ENCODE measurements at places on chromosomes 6 and 20.
A peak's percentile ranks its signal among the peaks of the same experiment; 100 is the strongest.

DNA sequence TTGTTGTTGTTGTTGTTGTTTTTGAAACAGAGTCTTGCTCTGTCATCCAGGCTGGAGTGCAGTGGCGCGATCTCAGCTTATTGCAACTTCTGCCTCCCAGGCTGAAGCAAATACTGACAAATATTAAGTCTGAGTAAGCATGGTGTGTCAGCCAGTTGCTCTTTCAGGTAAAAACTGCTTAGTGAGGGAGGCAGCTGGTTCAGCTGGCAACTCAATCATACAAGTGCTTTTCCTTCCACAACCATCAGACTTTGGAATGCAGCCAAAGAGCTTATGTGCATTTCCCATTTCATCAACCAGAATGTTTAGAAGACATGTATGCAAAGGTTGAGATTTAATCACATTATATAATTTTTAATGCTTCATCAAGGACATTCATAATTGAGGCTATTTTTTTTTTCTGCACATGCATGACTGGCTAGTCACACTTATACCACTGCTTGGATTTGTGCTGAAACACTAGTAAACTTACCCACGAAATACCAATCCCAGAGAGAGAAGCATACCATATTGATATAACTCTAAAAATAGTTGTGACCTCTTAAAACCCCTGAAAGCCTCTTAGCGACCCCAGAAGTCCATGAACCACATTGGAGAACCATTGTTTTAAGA lies 56.0 kb downstream of the CLIC5 start:
- DNase-seq = no peak

DNA sequence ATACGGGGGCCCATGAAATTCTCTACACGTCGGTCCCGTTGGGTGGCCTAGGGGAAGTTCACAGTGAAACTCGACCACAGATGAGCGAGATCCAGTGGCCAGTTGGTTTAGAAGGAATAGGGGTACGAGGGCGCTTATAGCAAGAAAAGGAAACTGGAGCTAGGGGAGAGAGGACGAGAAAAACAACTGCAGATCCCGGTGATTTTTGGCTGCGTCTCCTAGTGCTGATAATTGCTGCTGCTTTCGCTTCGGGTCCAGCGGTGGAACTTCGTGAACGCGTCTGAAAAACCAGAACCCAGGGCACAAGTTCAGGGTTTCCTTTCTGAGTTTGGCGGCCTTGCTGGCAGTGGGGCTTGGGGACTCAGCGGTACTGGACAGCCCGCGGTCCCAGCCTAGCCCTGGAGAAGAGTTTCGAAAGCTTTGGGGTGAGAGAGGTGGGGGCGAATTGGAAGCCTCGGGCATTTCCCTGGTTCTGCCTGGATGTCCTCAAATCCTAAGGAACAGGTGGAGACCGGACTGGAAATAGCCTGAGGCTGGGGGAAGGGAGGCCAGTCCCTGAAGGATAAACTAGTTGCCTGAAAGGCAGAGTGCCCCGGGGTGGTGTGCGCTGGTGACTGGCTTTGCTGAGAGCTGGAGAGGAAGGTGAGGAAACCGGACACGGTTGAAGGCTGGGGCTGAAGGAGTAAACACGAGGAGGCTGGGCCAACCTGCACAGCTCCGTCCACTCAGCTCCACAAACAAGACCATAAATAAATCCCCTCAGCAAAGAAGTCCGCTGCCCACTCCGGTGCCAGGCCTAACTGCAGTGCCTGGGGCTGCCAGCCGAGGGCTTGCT lies 793 bp downstream of the GMPR start:
- peak; percentile 80 for DNase-seq

GRCh38 chr6:96898241-96898851 lies 655 bp upstream of the NDUFAF4 start:
- DNase-seq = peak; percentile 42

- no peak for DNase-seq
These were observed 47.9 kb upstream of the DDR1 start for GRCh38 chr6:30836431-30836866.

DNA sequence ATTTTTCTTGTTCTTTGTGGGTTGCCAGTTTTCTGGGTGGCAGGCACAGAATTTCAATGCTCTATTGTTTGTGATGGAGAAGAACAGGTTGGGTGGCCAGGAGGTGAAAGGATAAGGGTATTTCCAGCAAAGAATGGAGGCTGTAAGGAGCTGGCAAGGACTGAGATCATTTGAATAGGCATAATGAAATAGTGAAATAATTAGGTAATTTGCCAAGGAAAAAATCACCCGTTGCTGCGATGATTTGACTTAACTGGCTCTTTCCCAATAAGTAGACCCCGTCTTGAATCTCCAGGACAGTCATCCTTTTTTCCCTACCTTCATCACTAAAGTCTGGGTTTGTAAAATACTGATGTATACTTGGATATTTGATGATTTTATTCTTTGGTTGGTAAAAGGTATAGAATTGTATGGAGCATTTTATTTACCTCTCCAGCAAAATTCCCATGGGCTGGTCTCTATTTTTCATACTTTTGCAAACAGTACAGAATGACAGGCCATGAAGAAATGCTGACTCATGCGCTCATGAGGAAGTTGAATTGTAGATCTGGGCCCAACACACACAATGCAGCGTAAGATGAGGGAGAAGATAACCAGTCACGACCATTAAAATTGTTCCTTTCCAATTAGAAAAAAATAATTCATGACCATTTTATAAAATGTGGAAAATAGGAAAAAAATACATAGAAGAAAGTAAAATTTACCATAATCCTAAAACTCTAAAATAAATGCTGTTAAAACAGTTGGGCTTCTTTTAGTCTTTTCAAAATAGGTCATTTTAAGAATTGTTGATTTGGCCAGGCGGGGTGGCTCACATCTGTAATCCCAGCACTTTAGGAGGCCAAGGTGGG lies 2.4 kb upstream of the GCNT2 start:
- peak; percentile 81 for DNase-seq

- DNase-seq = no peak
These were observed 90.7 kb downstream of the ANKRD60 start for GRCh38 chr20:58137651-58138265.

GRCh38 chr20:64041040-64041780 lies 5.2 kb downstream of the C20orf204 start:
- no peak for DNase-seq

DNA sequence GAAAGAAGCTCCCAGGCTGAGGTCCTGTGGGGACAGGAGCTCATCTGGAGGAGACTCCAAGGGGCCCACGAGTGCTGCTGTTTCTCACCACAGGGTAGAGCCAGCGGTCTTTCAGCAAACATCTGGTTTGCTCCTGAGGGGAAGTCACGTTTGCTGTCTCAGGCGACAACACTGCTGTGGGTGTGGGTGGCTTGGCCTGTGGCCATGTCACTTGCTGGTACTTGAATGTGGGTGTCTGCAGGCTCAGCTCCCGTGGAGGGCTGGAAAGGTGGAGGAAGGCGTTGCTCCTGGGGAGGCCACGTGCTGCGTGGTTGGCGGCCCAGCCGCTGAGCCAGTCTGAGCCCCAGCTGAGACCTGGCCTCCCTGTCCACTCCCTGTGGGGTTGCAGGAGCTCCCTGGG lies 52.8 kb upstream of the MPC1 start:
- no peak for DNase-seq

GRCh38 chr20:31901615-31902014 lies 31.2 kb downstream of the TTLL9 start:
- no peak for DNase-seq

GRCh38 chr6:76275746-76276145 lies 203.3 kb upstream of the IMPG1 start:
- no peak for DNase-seq

GRCh38 chr6:170316071-170316470 lies 9.5 kb downstream of the FAM120B start:
- DNase-seq = no peak

GRCh38 chr6:160198606-160199211 lies 59.9 kb downstream of the SLC22A2 start:
- no peak for DNase-seq

- DNase-seq = no peak
These were observed 213.0 kb downstream of the TFAP2A start for GRCh38 chr6:10201606-10202510.

GRCh38 chr6:134345789-134346188 lies 27.9 kb upstream of the SGK1 start:
- no peak for DNase-seq

- DNase-seq = no peak
These were observed 8.6 kb upstream of the YTHDF1 start for GRCh38 chr20:63224412-63225081.

GRCh38 chr20:63782051-63782471 lies 42.5 kb downstream of the SLC2A4RG start:
- DNase-seq = no peak

DNA sequence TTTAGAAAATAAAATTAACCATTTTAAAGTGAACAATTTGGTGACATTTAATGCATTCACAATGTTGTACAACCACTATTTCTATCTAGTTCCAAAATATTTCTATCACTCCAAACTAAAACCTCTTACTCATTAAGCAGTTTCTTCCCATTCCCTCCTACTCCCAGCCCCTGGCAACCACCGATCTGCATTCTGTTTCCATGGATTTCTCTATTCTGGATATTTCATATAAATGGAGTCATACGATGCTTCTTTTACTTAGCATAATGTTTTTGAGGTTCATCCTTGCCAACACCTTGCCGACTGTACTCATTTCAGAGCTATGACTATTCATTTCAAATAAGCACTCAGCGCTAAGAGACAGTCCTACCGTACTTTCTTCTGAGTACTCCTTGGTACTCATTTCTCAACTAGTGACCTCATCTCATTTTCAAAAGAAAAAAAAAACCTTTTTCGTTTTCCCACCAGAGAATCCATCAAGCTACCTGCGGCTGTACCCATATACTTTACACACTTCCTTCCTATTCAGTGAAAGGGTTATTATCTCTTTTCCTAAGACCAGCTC lies 259.2 kb downstream of the UTRN start:
- DNase-seq = no peak

DNA sequence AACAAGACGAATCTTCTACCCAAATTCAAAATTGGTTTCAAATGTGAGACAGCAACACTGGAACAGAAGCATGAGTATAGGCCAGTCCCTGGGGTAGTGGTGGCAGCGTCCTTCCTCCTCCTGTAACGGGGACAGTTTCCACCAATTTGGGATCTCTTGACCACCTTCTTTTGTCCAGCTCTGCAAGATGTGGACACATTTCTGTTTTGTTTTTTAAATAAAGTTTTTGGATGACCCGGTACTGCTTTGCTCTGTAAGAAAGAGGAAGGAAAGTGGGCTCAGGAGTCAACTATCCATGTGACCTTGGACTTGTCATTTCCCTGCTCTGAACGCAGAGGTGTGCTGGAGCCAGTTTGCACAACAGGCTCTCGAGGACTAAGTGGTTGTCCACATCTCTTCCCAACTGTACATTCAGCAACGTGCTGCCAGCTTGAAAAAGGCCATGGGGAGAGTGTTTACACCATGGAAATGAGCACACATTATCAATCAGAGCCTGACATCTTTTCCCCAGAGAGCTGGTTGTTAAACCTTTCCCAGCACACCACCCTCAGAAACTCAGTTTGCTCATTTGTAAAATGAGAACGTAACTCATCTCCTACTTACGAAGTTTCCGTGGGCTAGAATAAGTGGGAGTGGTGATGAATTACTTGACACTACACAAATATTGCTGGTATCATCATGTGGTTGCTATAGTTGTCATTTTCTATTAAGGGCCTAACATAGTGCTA lies 66.5 kb downstream of the ADTRP start:
- no peak for DNase-seq

GRCh38 chr6:36455486-36456027 lies 12.8 kb downstream of the KCTD20 start:
- DNase-seq = no peak

GRCh38 chr20:35007413-35007812 lies 51.7 kb downstream of the MYH7B start:
- no peak for DNase-seq

GRCh38 chr6:6660339-6661045 lies 72.0 kb downstream of the LY86 start:
- no peak for DNase-seq

- no peak for DNase-seq
These were observed 66.1 kb downstream of the SYNJ2 start for GRCh38 chr6:158047563-158048323.

GRCh38 chr6:143733510-143733909 lies 55.7 kb downstream of the PHACTR2 start:
- DNase-seq = no peak

DNA sequence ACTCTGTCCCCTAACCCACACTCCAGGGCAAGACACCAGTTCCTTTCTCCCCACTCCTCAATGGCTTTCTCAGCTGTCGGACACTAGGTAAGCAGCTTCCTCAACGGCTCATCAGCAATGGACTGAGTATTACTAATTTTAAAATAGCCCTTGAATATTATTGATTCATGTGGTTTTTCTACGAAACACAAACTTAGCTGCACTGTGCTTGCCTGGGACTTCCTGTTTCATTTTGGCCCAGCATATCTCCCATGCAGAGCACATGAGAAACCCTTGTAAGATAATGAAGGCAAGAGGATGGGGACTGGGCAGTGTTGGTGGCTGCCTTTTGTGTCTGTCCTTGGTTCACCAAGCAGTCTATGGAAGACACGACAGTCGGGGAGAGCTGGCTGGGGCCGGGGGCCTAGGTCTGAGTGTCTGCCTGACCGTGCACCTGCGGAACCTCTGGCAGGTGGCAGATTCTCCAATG lies 48.9 kb downstream of the RNASET2 start:
- no peak for DNase-seq

DNA sequence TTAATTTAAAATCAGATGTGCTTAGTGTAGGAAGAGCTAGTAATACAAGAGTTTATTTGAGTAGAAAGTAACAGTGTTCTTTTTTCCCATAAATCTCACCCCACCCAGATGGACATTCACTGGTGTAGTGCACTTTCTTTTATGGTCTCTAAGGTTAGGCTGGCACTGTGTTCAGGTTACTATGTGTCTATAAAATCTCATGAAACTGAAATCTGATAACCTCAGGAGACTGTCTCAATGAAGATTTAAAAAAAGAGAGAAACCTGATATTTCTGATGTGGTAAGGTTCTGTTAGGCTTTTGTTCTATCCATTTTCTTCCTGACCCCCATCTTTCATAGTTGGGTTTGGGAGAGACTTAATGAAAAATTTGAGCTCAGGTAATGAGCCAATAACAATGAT lies 101.2 kb upstream of the CLVS2 start:
- DNase-seq = no peak

GRCh38 chr6:166488076-166488685 lies 98.3 kb downstream of the RAMACL start:
- DNase-seq = peak; percentile 23

DNA sequence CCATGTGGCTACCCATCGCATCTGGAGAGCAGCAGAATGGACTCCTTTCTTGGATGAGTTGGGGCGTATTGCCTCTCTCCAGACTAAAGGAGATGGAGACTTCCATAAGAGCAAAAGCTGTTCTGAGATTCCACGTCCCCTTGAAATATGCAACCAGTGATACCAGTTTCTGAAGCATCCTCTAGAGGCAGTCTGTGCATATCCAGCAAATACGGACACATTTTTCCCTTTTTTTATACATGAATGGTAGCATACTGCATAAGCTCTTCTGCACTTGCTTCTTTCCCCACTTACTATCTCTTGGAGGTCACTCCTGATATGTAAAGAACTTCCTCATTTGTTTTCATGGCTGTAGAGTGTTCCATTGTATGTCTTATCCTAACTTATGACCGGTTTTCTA lies 34.6 kb downstream of the TAF8 start:
- DNase-seq = no peak

GRCh38 chr20:49478266-49478665 lies 4.2 kb downstream of the KCNB1 start:
- DNase-seq = no peak

Data from erythroblast (primary cell).